Vagina (tissue), 2 donors: ENCODE measurements at places on chromosomes 2 and 18.
A peak's percentile ranks its signal among the peaks of the same experiment; 100 is the strongest.

DNA sequence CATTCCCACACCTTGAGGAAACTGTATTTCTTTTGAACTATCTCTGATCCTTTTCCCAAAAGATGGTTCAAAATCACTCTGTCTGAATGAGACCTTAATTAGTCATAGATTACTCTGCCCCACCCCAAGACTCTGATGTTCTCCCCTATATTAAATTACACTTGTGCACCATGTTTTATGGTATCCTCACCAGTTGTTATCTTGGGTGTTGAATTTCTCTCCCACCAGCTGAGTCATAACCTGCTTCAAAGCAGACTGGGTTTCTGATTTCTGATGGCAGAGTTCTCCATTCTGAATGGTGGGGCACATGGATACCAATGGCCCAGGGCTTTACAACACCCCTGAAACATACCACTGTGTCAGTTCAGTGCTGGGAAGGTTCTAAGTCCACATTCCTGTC, 15.0 kb downstream of the CDH20 start:
- no peak overlapping the region for H3K4me3 ChIP-seq
- H3K27me3 ChIP-seq = no peaks in the 10 kb centered on the region
- H3K4me1 ChIP-seq = no peaks in the 10 kb centered on the region

- no peak for DNase-seq
- H3K36me3 ChIP-seq = no peaks in the 10 kb centered on the region
- H3K27me3 ChIP-seq = no peaks in the 10 kb centered on the region
- H3K27ac ChIP-seq = no peak overlapping the region
- H3K4me3 ChIP-seq = no peak overlapping the region
These were observed 1896.8 kb upstream of the CELF4 start for GRCh38 chr18:39462436-39462835.

DNA sequence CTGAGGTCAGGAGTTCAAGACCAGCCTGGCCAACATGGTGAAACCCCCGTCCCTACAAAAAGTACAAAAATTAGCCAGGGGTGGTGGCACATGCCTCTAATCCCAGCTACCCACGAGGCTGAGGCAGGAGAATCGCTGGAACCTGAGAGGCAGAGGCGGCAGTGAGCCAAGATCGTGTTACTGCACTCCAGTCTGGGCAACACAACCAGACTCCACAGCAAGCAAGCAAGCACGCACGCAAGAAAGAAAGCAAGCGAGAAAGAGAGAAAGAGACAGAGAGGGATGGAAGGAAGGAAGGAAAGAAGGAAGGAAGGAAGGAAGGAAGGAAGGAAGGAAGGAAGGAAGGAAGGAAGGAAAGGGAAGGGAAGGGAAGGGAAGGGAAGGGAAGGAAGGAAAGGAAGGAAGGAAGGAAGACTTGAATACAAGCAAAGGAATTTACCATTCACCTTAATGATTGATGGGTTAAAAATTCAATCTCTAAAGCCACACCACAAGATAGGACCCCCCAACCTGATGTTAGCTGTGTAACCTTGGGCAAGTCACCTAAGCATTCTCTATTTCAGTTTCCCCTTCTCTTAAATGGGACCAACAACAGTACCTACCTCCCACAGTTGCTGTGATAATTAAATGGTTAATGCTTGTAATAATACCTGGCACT, 181.7 kb downstream of the ATAD2B start:
- DNase-seq = no peak
- H3K36me3 ChIP-seq = no peaks in the 10 kb centered on the region
- H3K27ac ChIP-seq = no peak overlapping the region

- peak overlapping the region; percentile 75 for H3K27ac ChIP-seq
- H3K4me3 ChIP-seq = no peak overlapping the region
- H3K36me3 ChIP-seq = peaks cover 57% of the 10 kb centered on the region
- H3K27me3 ChIP-seq = no peaks in the 10 kb centered on the region
- no peak for DNase-seq
These were observed 89.4 kb upstream of the EML6 start for GRCh38 chr2:54634021-54634420.

DNA sequence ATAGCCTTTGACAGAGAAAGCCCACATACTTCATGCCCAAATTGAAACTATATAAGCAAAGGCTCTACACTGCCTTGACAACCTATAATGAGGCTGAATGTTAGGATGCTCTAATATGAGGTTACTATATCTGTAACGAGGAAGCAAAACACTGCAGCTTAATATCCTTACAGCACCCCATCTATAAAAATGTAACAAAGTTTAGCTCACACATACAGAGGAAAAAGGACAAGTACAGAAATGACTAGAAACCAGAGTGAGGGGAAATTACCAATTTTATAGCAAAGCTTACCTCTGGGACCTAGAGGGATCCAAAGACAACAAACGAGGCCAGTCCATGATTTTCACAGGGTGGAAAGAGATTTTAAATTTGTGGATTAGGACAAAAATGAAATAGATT, 138.5 kb downstream of the COL4A4 start:
- H3K4me1 ChIP-seq = no peaks in the 10 kb centered on the region
- H3K27me3 ChIP-seq = no peaks in the 10 kb centered on the region
- no peaks in the 10 kb centered on the region for H3K36me3 ChIP-seq
- no peak for DNase-seq

GRCh38 chr2:19369341-19369955, 11.0 kb upstream of the OSR1 start:
- no peak overlapping the region for H3K4me3 ChIP-seq
- H3K27me3 ChIP-seq = no peaks in the 10 kb centered on the region
- no peaks in the 10 kb centered on the region for H3K36me3 ChIP-seq
- no peak overlapping the region for H3K27ac ChIP-seq

GRCh38 chr2:100819370-100820272, at the start of gene NPAS2:
Gene NPAS2, plus strand, starts transcription at chr2:100820139. Its CDS starts 84,616 bp downstream, at chr2:100904755.
- peak within 1 kb of the TSS; percentile 88 for H3K27ac ChIP-seq
- peaks cover 35% of the 10 kb centered on the region for H3K4me1 ChIP-seq
- H3K27me3 ChIP-seq = no peaks in the 10 kb centered on the region
- H3K36me3 ChIP-seq = no peaks in the 10 kb centered on the region
- H3K4me3 ChIP-seq = peak within 1 kb of the TSS; percentile 59

DNA sequence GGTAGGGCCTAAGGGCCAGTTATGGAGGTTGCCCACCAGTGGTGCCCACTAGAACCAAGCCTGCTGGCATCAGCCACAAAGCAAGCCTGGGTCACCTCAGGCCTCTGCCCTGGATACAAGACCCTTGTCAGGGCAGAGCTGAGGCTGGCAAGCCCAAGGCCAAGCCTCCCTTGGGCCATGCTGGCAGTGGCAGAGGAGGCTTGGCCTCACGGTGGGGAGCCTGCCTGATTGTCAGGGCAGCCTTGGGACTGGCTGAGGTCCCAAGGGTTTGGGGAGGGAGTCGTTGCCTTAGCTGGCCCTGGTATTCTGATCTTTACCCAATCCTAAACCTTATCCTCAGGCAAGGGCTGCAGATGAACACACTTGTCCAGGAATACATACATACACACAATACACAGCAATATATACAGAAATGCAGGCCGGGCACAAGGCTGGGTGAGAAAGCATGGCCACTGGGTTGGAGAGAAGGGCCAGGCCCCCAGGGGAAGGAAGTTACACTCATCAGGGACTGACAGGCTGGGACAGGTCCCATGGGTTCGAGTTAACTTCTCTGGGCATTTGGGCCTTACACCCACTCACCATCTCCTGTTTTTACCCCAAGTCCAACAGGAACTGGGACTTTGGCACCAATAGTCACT, 21.0 kb downstream of the CCT7 start:
- no peaks in the 10 kb centered on the region for H3K4me1 ChIP-seq
- no peak for DNase-seq
- no peaks in the 10 kb centered on the region for H3K27me3 ChIP-seq
- H3K27ac ChIP-seq = no peak overlapping the region
- H3K36me3 ChIP-seq = peaks cover 38% of the 10 kb centered on the region
- no peak overlapping the region for H3K4me3 ChIP-seq

GRCh38 chr2:205712508-205712907, 30.2 kb downstream of the NRP2 start:
- H3K27me3 ChIP-seq = no peaks in the 10 kb centered on the region
- H3K4me1 ChIP-seq = peaks cover 11% of the 10 kb centered on the region
- no peak overlapping the region for H3K27ac ChIP-seq
- no peak for DNase-seq
- no peaks in the 10 kb centered on the region for H3K36me3 ChIP-seq
- H3K4me3 ChIP-seq = no peak overlapping the region
